DMS153 (cell line): ENCODE measurements at places on chromosomes 4 and X.

GRCh38 chr4:105352826-105353225 lies 121.0 kb downstream of the PPA2 start:
- no peak for DNase-seq

DNA sequence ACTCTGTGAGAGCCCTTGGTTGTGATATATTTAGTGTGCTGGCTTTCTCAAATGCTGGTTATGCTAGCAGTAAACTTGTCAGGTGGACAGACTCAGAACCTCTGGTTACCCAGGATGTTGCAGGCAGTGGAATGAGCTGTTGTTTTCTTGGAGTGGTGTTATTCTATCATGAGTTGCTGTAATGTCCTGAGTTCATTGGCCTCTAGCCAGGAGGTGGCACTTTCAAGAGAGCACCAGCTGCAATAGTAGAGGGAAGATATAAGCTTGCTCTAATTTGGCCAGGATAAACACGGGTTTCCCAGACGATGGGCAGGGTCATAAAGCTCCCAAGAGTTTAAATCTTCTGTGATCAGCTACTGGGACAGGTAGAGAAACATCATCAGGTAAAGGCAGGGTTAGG lies 95.0 kb upstream of the UBQLN2 start:
- no peak for DNase-seq

DNA sequence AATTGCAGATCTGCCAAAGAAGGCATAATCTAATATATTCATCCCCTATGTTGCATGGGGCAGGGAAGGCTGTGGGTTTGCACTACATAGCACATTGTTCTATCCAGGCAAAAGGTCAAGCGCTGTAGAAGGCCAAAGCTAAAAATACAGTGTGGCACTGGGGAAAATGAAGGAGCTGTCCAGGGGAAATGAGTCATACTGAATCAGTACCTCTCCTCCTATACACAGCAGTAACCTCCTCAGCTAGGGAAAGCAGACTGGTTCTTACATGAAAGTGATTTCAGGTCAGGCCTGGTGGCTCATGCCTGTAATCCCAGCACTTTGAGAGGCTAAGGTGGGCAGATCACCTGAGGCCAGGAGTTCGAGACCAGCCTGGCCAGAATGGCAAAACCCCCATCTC lies 31.0 kb upstream of the SLC25A4 start:
- DNase-seq: no peak

DNA sequence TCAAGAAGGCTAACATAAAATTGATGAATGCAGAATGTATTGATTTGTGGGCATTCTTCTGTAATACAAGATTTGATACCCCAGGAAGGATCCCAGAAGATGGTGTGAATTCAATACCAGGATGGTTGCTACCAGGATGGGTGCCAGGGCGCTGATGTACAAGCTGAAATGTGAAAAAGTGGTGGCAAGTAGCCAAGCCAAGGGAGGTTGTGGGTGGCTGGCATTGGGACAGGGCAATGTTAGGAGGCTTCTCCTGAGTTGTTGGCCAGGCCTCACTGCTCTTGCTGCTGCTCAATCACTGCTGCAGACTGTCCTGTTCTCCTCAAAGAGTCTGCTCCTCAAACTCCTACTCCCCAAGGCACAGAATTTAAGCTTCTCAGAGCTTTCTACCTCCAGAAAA lies 77.1 kb downstream of the RBM46 start:
- no peak for DNase-seq

- DNase-seq: no peak
Measured at GRCh38 chr4:84481077-84481859, 17.8 kb downstream of the NKX6-1 start.
